ENCODE measurements at places on chromosomes 3 and 15.

- DNase-seq, result no peak
Measured at GRCh38 chr3:130576375-130577266, 59.6 kb downstream of the COL6A6 start.

DNA sequence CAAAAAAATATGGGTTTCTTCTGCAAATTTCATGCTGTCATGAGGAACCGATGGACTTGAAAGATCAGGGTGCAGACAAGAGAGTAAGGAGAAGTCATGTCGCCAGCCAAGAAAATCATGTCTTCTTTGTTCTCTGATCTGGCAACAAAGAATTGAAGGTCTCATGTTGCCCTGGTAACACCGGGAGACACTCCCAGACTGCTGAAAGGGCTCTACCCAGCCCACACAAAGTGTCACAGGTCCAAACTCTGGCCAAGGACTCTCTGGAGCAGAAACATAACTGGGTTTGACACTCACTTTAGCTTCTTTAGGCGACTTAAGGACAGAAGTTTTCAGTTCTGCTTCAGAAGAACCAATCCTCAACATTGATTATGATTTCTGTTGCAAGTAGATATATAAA is 42.9 kb downstream of the SIDT1 start:
- DNase-seq, result no peak

- DNase-seq, result no peak
Measured at GRCh38 chr15:74994685-74995084, 678 bp upstream of the SCAMP5 start.

- no peak for DNase-seq
Measured at GRCh38 chr15:95492388-95493070, 838.0 kb upstream of the NR2F2 start.

DNA sequence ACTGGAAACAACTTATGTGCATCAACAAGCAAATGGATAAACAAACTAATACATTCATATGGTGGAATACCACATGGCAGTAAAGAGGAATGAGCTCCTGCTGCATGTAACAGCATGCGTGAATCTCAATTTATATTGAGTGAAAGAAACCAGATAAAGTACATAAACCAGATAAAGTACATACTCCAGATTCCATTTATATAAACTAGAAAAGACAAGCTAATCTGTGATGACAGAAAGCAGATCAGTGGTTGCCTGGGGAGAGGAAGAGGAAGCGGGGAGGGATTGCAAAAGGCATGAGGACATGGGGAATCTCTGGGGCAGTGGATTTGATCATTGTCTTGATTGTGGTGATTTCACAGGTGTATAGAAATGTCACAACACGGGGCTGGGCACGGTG is 34.2 kb downstream of the LIMD1 start:
- no peak for DNase-seq

DNA sequence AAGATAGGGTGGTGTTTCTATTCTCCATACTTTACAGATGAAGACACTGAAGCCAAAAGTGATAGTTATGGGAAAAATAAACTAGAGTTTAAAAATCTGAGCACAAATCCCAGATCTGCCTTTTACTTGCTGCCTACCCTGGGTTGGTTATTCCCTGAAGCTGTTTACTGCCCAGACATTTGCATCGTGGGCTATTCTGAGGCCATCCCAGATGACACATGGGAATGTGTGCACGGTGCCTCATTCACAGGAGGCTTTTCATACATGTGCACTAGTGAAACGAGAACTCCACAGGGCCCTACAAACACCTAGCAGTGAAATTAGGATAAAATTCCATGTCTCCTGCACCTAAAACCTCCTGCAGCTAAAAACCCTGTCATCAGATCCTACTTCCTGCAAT is 17.5 kb downstream of the MYO5C start:
- no peak for DNase-seq

- DNase-seq, result no peak
Measured at GRCh38 chr3:140308535-140308934, 369.3 kb upstream of the TRIM42 start.

DNA sequence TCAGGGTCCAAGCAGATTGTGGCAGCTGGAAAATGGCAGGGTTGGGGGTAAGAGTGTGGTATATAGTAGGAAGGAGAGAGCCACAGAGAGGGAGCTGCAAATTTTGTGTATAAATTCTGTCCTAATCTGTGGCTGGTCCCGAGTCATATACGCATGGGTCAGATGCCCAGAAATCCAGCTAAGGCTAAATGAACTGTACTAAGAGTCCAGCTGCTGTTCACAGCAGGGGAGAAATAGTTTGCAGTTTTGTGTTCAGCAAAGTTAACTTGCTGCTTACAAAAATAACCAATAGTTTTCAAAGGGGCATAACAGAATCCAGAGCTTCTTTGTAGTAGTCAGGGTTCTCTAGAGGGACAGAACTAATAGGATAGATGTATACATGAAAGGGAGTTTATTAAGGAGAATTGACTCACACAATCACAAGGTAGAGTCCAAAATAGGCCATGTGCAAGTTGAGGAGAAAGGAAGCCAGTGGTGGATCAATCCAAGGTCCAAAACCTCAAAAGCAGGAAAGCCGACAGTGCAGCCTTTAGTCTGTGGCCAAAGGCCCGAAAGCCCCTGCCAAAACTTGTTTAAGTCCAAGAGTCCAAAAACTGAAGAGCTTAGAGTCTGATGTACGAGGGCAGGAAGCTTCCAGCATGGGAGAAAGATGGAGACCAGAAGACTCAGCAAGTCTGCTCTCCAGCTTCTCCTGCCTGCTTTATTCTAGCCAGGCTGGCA is 146.1 kb upstream of the KBTBD8 start:
- no peak for DNase-seq

DNA sequence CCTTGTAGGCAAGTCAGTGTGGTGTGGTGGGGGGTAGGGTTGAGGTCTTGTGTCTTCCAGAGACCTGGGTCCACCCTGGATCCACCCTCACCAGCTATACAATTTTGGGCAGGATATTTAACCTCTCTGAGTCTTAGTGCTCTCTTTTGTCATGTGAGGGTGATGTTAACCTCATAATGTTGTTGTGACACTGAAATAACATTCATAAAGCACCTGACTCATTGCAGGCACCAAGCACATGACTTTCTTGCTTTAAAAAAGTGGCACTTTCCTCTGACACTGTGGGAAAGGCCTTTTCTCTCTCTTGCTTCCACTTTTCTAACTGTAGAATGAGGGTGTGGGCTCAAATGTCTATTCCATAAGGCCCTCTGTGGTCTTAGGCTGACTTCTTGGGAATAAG is 75.5 kb downstream of the SCN10A start:
- no peak for DNase-seq

GRCh38 chr3:123725652-123726400 is 141.0 kb upstream of the HACD2 start:
- DNase-seq, result no peak

- peak; percentile 58 for DNase-seq
Measured at GRCh38 chr3:20040548-20041196, 426 bp downstream of the KAT2B start.

DNA sequence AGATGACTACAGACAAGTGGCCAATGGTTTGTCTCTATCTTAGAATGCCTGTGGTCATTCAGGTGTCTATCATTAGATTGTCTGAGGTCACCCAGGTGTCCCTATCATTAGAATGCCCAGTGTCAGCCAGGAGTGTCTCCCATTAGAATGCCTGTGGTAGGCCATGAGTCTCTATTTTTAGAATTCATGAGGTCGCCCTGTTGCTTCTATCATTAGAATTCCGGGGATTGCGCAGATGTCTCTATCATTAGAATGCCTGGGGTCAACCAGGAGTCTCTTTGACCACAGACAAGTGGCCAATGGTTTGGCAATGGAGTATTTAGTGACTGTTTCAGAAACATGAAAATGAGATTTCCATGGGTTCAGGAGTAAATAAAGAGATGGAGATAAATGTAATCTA is 7.6 kb downstream of the RTP2 start:
- no peak for DNase-seq

GRCh38 chr3:38658841-38659240 is 9.4 kb upstream of the SCN5A start:
- no peak for DNase-seq

GRCh38 chr3:186570941-186571643 is 572 bp downstream of the DNAJB11 start:
- no peak for DNase-seq

GRCh38 chr3:129021140-129021551 is 20.0 kb downstream of the EFCC1 start:
- no peak for DNase-seq

GRCh38 chr3:48268381-48268935 is 27.6 kb downstream of the ZNF589 start:
- DNase-seq, result peak; percentile 77

DNA sequence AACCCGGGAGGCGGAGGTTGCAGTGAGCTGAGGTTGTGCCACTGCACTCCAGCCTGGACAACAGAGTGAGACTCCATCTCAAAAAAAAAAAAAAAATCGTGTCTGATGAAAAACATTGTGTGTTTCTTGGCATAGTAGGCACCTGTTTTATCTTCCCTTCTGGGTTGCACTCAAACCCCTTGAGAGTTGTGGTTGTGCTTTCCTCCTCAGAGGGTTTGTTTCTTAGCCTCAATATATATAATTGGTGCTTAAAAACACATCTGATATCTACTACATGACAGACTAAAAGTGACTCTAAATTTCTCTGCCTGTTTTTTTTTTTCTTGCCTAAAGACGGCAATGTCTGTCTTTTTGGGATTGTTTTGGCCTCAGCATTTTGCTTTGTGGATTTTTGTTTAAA is 7.6 kb downstream of the NR1D2 start:
- no peak for DNase-seq

GRCh38 chr15:69609776-69610175 is 157.2 kb downstream of the RPLP1 start:
- DNase-seq, result no peak

GRCh38 chr15:68620721-68621527 is 42.1 kb downstream of the CORO2B start:
- no peak for DNase-seq

GRCh38 chr15:77617476-77618230 is 15.1 kb downstream of the LINGO1 start:
- DNase-seq, result no peak

- no peak for DNase-seq
Measured at GRCh38 chr3:95036526-95037021, 973.7 kb downstream of the NSUN3 start.

- DNase-seq, result no peak
Measured at GRCh38 chr3:197854596-197855343, 63.7 kb downstream of the LRCH3 start.

- DNase-seq, result peak; percentile 20
Measured at GRCh38 chr3:32313723-32314473, 75.4 kb downstream of the CMTM8 start.

GRCh38 chr15:29765898-29766527 is 56.3 kb downstream of the TJP1 start:
- no peak for DNase-seq

DNA sequence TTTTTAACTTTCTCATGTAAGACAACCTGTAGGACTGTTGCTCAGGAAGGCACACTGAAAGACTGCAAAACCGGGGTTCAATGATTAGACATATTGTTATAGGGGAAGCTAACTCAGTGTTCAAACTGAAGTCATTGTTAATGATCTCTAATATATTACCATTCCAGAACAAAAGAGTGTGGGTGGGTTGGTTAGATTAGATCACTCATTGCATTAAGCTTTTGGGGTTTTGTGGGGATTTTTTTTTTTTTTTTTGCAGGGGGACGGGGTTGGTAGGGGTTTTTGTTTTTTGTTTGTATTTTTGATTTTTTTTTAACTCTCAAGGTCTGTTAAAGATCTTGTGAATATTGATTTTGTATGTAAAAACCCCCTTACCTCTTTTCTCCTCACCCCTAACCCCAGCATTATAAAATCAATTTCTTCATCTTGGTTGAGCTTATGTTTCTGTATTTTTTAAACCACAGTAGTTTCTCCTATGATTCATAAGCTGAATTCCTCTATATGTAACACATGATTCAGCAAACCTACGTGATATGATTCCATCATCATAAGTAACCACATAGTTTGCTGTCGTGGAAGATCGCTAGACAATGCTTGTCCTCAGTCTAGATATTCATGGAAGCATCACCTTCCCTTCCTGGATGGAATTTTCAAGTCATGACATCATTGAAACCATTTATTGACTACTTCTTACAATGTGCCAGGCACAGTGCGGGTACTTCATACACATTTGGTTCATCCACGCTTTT is 544.1 kb upstream of the MDFIC2 start:
- no peak for DNase-seq

GRCh38 chr3:163766112-163766511 is 1312.2 kb downstream of the SI start:
- no peak for DNase-seq

- no peak for DNase-seq
Measured at GRCh38 chr15:92656089-92656488, 514 bp upstream of the FAM174B start.

- DNase-seq, result no peak
Measured at GRCh38 chr3:170324962-170325361, 32.6 kb upstream of the SKIL start.

DNA sequence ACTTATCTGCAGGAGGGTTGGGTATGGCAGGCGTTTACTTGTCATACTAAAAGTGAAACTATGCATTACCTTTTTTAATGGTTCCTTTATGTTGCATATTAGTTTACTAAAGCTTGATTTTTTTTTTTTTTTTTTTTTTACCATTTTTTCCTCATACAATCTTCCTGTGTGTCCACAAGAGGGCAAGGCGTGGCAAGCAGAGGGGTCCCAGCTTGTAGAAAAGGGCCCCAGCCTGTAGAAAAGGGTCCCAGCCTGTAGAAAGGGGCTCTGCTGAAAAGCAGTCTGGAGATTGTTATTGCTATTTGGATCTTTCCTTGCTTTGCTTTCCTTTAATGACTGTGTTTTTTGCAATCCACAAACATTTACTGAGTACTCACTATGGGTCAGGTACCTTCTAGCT is 21.9 kb downstream of the MKRN2 start:
- no peak for DNase-seq

DNA sequence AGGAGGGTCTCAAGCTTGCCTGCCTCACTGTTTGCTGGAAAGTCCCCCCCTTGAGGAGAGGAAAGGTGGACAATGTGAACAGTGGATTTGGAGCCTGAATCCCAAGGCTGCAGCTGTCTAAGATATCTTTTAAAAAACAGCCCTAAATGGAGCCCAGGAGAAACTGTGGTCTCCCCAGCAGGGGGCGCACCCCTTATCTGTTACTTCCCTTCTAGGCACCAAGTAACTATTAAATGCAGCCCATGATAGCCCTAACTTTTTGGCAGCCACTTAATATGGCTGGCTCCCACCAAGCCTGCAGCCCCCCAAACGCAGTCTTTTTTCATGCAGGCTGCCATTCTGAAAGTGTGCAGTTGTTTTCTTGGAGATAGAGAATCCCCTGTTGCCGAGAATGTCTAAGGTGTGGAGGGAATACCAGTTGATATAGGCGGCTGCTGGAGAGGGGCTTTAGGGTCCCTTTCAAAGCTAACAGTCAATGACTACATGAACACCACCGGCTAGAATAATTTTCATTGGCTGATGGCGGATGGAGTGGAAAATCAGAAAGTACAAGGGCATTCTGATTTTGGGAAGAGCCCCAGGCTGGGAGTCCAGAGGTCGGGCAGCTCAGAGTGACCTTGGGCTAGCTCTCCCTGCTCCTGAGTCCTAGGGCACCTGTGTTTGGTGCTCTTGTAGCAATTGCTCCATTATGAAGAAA is 1.3 kb downstream of the RHCG start:
- DNase-seq, result no peak

Measured in stimulated activated CD4-positive, alpha-beta T cell treated with anti-CD3 and anti-CD28 coated beads, Interleukin-12 subunit alpha, Interleukin-12 subunit beta, amount 100 ng/mL, for 4 hours (primary cell).